ENCODE measurements at places on chromosomes 4 and X. TPM values are rescaled to one million over a fixed set of nuclear protein-coding genes. Genes with fewer than 3 reads are reported as not detected.

DNA sequence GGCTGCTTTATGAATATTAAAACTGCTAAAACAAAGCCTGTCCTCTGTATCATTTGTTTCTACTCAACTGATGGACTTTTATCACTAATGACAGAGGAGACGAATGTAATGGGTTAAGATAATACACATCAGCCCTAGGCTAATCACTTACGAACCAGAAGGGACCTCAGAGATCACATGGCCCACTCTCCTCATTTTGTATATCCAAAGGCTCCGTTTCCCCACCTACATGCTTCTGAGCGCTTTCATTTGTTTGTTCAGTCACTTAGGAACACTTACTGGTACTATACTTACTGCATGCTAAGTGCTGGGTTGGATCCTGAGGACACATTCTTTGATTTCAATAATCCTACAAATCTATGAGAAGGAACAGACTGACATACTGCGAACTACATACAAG is 169.3 kb downstream of the CEP135 start:
- no peaks in the 10 kb centered on the region for H3K36me3 ChIP-seq
- H3K4me1 ChIP-seq, result no peaks in the 10 kb centered on the region
- no peaks in the 10 kb centered on the region for H3K27me3 ChIP-seq
- H3K4me3 ChIP-seq, result no peak overlapping the region
- no peak for DNase-seq

DNA sequence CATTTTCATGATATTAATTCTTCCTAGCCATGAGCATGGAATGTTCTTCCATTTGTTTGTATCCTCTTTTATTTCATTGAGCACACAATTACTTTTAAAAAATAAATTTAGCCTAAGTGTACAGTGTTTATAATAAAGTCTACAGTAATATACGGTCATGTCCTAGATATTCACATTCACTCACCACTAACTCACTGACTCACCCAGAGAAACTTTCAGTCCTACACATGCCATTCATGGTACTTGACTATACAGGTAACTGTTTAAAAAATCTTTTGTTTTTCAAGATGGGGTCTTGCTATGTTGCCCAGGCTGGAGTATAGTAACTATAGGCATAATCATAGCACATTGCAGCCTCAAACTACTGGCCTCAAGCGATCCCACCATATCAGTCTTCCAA is 348.1 kb downstream of the RAPGEF2 start:
- H3K4me1 ChIP-seq, result no peaks in the 10 kb centered on the region
- H3K27ac ChIP-seq, result no peak overlapping the region
- no peaks in the 10 kb centered on the region for H3K27me3 ChIP-seq
- no peaks in the 10 kb centered on the region for H3K36me3 ChIP-seq

DNA sequence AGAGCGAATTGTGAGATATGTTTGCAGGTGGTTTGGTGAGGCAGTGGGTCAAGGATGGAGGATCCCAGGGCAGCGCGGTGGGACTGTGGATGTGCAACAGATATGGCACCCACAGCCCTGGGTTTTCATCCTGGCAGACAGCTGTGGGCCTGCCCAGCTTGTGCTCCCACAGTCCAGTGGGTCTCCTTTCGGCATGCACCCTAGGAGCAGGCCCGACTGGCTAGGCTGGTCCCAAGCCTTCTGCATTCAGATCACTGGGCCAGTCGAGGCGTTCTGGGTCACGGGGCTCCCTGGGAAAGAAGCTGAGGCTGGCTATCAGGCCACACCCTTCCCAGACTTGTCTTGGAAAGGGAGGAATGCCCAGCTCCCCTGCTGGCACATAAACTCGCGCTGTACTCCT is 2289.6 kb downstream of the ARAP2 start:
- H3K36me3 ChIP-seq, result no peaks in the 10 kb centered on the region
- no peak overlapping the region for H3K27ac ChIP-seq
- no peak overlapping the region for H3K4me3 ChIP-seq
- H3K27me3 ChIP-seq, result no peaks in the 10 kb centered on the region
- H3K4me1 ChIP-seq, result no peaks in the 10 kb centered on the region

- DNase-seq, result no peak
- no peaks in the 10 kb centered on the region for H3K36me3 ChIP-seq
- no peak overlapping the region for H3K27ac ChIP-seq
- H3K27me3 ChIP-seq, result no peaks in the 10 kb centered on the region
- no peaks in the 10 kb centered on the region for H3K4me1 ChIP-seq
These were observed 12.9 kb downstream of the STIM2 start for GRCh38 chr4:26873391-26874026.

GRCh38 chr4:69383281-69383680 is 103.0 kb downstream of the UGT2B28 start:
- H3K4me3 ChIP-seq, result no peak overlapping the region
- no peaks in the 10 kb centered on the region for H3K27me3 ChIP-seq
- H3K4me1 ChIP-seq, result no peaks in the 10 kb centered on the region
- no peaks in the 10 kb centered on the region for H3K36me3 ChIP-seq

DNA sequence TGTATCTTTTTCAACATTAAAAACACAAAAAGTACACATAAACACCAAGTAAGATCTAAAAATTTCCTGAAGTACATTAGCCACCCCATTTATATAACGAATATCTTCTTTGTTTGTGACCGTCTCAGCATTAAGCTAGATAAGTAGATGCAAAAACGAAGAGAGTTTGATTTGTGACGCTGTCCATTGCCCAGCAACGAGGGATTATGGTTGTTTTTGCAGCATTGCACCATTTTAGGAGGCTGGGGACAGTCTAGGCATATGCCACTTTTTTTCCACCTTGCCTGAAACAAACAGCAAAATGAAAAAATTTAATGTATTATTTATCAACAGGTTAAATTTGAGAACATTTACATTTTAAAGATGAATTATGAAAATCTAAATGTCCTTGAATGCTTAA is 12.0 kb upstream of the IGSF1 start:
- no peaks in the 10 kb centered on the region for H3K36me3 ChIP-seq
- H3K27me3 ChIP-seq, result no peaks in the 10 kb centered on the region
- no peak overlapping the region for H3K4me3 ChIP-seq
- no peak overlapping the region for H3K27ac ChIP-seq
- peaks cover 3% of the 10 kb centered on the region for H3K4me1 ChIP-seq
- DNase-seq, result no peak

GRCh38 chr4:120977435-120977997 is 55.0 kb upstream of the PRDM5 start:
- H3K27me3 ChIP-seq, result no peaks in the 10 kb centered on the region
- H3K27ac ChIP-seq, result no peak overlapping the region
- peak; percentile 42 for DNase-seq
- no peak overlapping the region for H3K4me3 ChIP-seq
- no peaks in the 10 kb centered on the region for H3K4me1 ChIP-seq

GRCh38 chr4:68906780-68907137 is 44.8 kb downstream of the UGT2A3 start:
- DNase-seq, result no peak
- H3K27me3 ChIP-seq, result no peaks in the 10 kb centered on the region
- no peaks in the 10 kb centered on the region for H3K36me3 ChIP-seq
- H3K4me3 ChIP-seq, result no peak overlapping the region
- no peak overlapping the region for H3K27ac ChIP-seq

DNA sequence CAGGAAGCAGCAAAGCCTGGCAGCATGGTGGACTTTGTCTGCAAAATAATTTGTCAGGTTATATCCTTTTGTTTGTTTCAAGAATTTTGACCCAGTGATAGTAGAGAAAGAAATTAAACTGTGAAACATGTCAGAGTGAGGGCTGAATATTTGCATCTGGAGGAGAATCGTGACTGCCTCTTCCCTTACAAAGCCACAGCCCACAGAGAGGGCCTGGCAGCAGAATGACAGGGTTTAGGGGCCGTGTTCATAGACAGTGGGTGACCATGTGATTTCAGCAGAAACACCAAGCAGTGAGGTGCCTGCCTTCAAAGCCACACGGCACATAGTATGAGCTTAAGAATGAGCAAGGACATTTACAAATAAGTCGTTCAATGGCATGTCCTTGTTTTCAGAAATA is 24.4 kb upstream of the PLAC8 start:
- H3K4me1 ChIP-seq, result no peaks in the 10 kb centered on the region
- peaks cover 2% of the 10 kb centered on the region for H3K27me3 ChIP-seq
- H3K27ac ChIP-seq, result no peak overlapping the region
- H3K36me3 ChIP-seq, result no peaks in the 10 kb centered on the region

DNA sequence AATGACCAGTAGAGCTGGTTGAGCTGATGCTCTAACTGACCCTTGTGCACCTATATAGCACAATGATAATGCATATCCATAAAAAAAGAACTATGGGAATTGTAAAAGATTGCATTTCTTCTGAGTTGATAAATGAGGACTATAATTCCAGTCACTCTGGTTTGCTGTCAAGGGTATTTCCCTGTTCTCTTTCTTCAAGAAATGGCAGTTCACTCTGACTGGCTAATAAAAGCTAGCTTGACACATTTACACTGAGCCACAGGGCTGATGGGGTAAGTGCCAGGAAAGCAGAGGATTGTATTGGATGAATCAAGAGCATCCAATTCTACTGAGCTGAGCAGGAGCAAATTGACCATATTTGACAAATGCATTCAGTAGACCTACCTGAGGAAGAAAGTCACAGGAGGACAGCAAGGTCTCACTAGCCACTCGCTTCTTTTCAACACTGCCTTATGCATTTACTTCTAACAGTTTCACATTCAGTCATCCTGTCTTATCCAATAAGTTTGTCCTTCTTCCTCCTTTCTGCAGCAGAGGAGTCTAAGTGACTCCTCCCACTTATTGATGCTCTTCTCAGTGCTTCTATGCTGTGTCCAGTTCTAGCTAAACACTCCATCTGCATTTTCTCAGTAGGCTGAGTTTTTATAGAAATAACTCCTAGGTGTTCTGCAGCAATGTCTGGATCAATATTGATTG is 43.0 kb downstream of the RBMX2 start:
- H3K27me3 ChIP-seq, result no peaks in the 10 kb centered on the region
- no peaks in the 10 kb centered on the region for H3K4me1 ChIP-seq
- DNase-seq, result no peak
- no peak overlapping the region for H3K27ac ChIP-seq
- H3K36me3 ChIP-seq, result no peaks in the 10 kb centered on the region
- no peak overlapping the region for H3K4me3 ChIP-seq

- H3K27ac ChIP-seq, result no peak overlapping the region
- peaks cover 13% of the 10 kb centered on the region for H3K27me3 ChIP-seq
- no peak overlapping the region for H3K4me3 ChIP-seq
- peak; percentile 27 for DNase-seq
- H3K36me3 ChIP-seq, result no peaks in the 10 kb centered on the region
These were observed 181.9 kb upstream of the ANXA3 start for GRCh38 chr4:78369679-78370078.

GRCh38 chr4:22493523-22493922 is 22.3 kb downstream of the ADGRA3 start:
- no peaks in the 10 kb centered on the region for H3K4me1 ChIP-seq
- H3K27me3 ChIP-seq, result no peaks in the 10 kb centered on the region
- H3K4me3 ChIP-seq, result no peak overlapping the region
- DNase-seq, result no peak
- no peak overlapping the region for H3K27ac ChIP-seq

DNA sequence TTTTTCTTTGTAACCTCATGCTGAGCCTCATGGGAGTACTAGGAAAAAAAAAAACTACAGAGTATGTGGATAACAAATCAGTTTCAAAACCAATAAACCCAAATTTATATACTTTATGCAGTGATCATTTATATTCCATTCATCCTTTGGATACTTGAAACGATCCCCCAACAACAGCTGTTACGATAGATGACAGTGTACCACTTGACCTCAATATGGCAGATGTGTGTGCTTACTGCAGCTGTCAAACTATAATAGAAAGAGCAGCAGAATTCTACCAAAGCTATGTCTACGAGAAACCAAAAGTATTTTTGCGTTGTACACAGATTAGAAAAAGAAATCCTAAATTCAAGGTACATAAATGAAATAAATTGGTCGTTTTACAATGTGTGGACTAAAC is 337.8 kb downstream of the PDGFC start:
- DNase-seq, result no peak
- no peak overlapping the region for H3K27ac ChIP-seq
- H3K4me1 ChIP-seq, result peaks cover 12% of the 10 kb centered on the region
- H3K4me3 ChIP-seq, result no peak overlapping the region
- H3K36me3 ChIP-seq, result no peaks in the 10 kb centered on the region

GRCh38 chrX:71870208-71871098 is 40.2 kb upstream of the NHSL2 start:
- peaks cover 4% of the 10 kb centered on the region for H3K27me3 ChIP-seq
- H3K4me3 ChIP-seq, result no peak overlapping the region
- DNase-seq, result peak; percentile 14
- peak overlapping the region; percentile 63 for H3K27ac ChIP-seq

DNA sequence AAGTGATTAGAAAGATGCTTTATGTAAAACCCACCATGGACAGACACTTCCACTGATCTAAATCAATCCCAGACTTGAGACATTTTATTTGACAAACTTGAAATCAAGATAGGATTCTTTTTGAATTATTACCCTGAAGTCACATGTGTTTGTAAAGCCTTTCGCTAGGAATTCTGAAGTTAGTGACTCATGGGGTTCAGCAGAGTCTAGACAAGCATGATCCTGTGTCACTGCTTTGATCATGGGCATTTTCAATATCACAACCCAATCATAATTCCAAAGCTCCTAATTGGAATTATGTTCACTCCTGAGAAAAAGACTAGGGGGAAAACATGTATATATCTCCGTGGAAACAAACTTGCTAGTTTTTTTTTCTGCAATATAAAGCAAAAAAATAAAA is 67.5 kb upstream of the BMP3 start:
- H3K36me3 ChIP-seq, result no peaks in the 10 kb centered on the region
- DNase-seq, result peak; percentile 7
- no peaks in the 10 kb centered on the region for H3K27me3 ChIP-seq

GRCh38 chr4:26821677-26822503 is 38.8 kb upstream of the STIM2 start:
- no peak overlapping the region for H3K4me3 ChIP-seq
- DNase-seq, result no peak
- H3K4me1 ChIP-seq, result peaks cover 8% of the 10 kb centered on the region
- H3K36me3 ChIP-seq, result no peaks in the 10 kb centered on the region
- no peak overlapping the region for H3K27ac ChIP-seq

DNA sequence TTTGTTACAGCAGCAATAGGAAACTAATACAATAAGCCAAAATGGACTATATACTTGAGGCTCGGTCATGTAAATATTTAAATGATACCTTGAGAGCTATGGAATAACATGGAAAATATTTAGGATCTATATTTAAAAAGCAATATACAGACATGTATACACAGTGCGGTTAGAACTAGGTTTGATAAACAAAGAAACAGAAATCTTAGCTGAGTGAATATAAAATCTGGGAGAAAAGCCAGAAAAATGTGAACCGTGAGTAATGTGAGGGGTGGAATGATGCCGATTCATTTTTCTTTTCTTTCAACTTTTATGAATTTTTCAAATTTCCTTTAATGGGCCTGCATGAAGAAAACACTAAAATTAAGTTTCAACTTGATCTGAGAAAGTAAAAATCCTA is 104.1 kb downstream of the ATXN3L start:
- H3K36me3 ChIP-seq, result no peaks in the 10 kb centered on the region
- H3K27me3 ChIP-seq, result no peaks in the 10 kb centered on the region
- peaks cover 7% of the 10 kb centered on the region for H3K4me1 ChIP-seq
- no peak overlapping the region for H3K4me3 ChIP-seq
- DNase-seq, result peak; percentile 47

Gene KLF8
- total RNA-seq, result 6.8 TPM

Gene POF1B
- total RNA-seq, result not detected

Gene ZIC3
- 0.31 TPM for total RNA-seq

Gene APEX2
- total RNA-seq, result 15.0 TPM

Gene PDE6B
- total RNA-seq, result 3.7 TPM

Gene TXK
- total RNA-seq, result not detected

Gene FAM47E
- total RNA-seq, result 0.54 TPM

Gene ARR3
- total RNA-seq, result not detected
